Stimulated activated CD4-positive, alpha-beta T cell treated with anti-CD3 and anti-CD28 coated beads, Interleukin-12 subunit alpha, Interleukin-12 subunit beta, amount 100 ng/mL, for 4 hours (primary cell): ENCODE measurements at places on chromosomes 6 and 20.

DNA sequence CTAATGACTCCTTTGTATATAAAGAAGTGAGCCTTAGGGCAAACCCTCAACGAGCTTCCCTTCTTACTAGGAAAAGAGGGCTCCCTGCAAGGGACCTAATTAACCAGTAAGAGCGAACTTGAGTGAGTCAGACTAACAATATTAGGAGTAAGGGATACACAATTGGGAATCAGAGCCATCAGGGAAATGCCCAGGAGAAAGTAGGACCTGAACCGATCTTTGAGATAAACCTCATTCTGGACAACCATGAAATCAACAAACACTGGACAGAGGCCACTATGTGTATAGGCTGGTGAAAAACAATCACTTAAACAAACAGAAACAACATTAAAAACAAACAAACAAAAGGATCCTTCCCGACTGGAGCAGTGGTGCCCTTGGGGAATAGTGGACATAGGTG is 120.8 kb downstream of the EDN1 start:
- DNase-seq = no peak

DNA sequence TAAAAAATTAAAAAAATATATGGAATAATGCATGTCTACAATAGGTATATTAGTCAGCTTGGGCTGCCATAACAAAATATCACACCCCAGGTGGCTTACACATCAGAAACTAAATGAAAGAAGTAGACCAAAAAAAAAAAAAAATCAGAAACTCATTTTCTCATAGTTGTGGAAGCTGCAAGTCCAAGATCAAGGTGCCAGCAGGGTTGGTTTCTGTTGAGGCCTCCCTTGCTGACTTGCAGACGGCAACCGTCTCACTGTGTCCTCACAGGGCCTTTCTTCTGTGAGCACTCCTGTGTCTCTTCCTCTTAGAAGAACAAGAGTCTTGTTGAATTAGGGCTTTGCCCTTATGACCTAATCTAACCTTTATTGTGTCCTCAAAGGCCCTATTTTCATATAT is 11.4 kb upstream of the GDAP1L1 start:
- DNase-seq = no peak

GRCh38 chr20:62012631-62013030 is 53.0 kb downstream of the TAF4 start:
- no peak for DNase-seq

GRCh38 chr20:62230276-62230675 is 8.0 kb upstream of the OSBPL2 start:
- no peak for DNase-seq

DNA sequence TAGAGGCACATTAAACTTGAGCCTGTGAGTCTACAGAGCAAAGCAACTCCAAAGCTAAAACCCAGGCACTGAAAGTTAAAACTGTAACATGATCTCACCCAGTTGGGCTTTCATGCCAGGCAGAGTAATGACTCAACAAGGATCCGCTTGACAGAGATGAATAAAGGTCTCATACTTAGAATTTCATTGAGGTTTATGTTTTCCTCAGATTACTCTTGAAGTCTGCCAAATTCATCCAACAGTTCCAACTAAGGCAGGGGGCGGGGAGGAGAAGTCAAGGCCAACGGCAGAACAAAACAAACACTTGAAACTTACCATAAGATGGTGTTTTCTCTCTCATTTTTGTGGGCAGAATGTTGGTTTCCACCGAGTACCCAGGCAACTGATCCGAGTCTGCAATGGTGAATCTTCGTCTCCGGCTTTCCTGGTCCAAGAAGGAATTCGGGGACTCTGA is 54.0 kb upstream of the IPCEF1 start:
- no peak for DNase-seq

GRCh38 chr6:90978046-90978445 is 391.2 kb upstream of the MAP3K7 start:
- no peak for DNase-seq

DNA sequence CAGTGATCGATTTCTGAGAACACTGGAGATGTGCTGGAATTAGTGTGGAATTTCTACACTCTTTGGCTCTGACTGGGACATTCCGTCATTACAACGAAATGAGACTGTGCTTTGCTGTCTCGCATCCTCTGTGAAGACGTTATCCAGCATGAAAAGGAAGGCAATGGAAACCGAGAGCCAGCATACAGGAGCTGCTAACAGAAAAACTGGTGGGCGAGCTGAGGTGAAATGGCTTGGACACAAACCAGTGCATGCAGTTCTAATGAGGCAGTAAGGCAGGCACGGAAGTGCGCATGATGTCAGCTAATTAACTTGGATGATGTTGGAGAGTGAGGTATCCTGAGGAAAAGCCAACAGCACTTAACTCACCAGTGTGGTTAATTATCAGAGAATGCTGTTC is 202.8 kb upstream of the AGPAT4 start:
- DNase-seq = no peak

DNA sequence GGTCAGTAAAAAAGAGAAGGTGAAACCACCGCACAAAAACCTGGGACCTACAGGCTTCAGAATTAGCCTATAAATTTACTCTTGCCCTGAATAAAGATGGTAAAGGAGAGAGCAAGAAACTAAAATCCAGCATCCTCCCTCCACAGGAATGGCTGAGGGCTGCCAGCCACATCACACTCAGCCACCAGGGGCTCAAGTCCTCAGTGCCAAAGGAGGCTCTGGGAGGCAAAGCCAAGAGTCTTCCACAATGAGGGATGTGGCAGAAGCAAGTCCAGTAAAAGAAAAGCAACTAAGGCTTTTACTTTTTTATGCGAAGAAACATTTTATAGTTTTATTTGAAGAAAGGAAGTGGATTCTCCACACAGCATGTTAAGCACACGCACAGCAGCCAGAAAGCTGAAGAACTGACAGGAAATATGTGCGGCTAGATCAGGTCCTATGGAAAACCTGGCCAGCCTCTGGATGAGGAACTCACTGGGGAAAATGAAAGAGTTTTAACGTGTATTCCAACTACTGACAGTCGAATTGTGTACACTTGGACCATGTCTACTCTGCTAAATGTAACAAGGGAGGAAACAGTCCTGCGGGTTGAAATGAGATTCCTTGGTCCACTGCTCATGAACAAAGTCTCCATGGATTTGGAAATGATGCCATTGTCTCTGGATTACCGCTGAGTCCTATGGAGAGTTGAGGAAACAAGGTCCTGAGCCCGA is 219.4 kb upstream of the SSTR4 start:
- no peak for DNase-seq

- no peak for DNase-seq
Measured at GRCh38 chr6:134293659-134294161, 24.2 kb downstream of the SGK1 start.

DNA sequence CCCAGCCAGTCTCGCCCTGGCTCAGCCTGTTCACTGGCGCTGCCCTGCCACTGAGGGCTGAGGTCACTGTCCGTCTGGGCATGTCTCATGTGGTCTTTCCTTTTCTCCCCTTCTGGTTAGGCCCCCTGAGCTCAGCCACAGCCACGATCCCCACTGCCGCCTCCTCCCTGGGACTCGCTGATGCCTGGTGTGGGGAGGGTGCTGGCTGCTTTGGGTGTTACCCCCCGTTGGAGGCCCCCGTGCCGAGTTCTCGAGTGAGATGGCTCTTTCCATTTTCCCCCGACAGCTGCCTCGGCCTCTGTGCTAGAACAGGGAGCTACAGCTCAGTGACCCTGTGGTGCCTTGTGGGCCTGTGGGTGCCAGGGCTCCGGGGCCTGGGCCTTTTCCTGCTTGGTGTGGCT is 14.9 kb upstream of the TCFL5 start:
- DNase-seq = no peak

DNA sequence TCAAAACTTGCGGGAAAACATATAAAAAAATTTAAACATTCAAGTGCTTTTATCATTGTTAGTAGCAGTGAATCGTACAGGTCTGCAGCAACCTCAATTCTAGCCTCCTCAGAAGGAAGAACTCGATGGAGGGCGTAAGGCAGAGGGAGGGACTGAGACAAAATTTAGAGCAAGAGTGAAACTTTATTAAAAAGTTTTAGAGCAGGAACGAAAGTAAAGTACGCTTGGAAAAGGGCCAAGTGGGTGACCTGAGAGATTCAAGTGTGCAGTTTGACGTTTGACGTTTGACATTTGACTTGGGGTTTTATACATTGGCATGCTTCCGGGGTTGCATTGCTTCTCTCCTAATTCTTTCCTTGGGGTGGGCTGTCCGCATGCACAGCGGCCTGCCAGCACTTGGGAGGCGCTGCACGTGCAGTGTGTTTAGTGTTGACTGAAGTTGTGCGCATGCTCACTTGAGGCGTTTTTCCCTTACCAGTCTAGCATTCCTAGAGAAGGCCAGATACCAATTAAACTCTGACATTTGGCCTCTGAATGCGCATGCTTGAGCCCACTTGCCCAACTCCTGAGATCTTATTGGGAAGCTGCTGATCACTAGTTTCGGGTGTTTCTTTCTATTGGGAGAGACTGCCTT is 82.6 kb downstream of the TBX18 start:
- DNase-seq = no peak

DNA sequence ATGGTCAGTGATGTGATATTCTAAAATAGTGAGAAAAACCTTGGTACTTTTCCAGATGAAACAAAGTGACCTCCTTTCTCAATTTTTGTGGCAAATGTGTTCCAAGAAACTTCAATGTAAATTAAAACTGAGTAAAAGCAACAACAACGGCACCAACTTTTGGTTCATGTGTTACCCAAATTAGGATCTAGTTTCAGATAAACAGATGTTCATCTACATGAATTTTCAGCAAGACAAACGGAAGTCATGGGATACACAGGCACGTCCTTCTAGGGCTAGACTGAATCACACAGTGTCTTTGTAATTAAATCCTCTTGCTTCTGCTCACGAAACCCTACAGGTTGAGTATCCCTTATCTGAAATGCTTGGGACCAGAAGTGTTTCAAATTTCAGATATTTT is 915.2 kb downstream of the TFAP2A start:
- no peak for DNase-seq

GRCh38 chr6:110520992-110521543 is 44.7 kb upstream of the SLC22A16 start:
- DNase-seq = no peak

- no peak for DNase-seq
Measured at GRCh38 chr6:2913621-2914317, 10.7 kb upstream of the SERPINB9 start.

DNA sequence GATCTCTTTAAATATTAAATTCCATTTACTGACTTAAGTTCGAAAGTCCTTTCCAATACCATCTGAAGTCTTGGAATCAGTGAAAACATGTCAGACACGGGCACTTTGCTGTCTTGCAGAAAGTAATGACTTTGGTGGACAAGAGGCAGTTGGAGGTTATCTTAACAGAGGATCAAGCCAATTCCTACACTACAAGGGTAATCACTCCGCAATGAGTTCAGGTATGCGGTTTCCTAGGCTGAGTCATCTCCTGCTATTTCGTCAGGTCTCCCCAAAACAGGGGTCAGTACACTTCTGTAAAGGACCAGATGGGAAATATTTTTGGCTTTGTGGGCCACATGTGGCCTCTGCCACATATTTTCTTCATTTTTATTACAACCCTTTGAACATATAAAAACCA is 656.6 kb downstream of the KIF16B start:
- DNase-seq = no peak

DNA sequence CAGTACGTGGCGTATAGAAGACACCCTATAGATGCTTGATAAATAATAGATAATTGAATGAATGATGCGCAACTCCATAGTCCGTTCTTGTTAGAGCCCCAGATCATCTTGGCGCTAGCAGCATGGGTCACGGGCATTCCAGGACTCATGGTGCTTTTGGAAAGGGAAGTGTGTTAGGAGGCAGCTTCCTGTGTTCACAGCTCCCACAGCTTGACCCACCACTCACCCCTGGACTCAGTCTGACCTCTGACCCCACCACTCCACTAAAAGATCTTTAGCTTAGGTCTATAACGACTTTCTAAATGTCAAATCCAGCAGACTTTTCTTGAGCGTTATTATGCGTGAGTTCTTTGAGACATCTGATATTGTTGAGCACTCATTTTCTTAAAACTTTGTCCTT is 35.8 kb upstream of the KIF16B start:
- DNase-seq = no peak

DNA sequence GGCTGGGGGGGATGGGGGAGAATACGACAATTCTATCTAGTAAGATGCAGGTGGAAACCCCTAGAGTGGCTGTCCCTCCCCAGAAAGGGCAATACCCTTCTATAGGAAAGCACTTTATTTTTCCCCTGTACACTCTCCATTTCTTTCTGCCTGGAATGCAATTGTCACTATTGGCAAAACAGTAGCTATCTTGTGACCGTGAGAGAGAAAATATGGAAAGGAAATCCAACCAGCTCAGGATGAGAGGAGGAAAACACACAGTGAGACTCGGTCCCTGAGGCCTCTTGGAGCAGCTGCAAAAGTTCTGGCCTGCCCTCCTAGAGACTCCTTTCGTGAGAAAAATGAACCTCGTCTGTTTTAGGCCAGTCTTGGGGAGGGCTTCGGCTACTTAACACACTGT is 43.4 kb downstream of the FAM50B start:
- DNase-seq = no peak

- no peak for DNase-seq
Measured at GRCh38 chr6:151389618-151390275, 1.6 kb downstream of the ZBTB2 start.

- no peak for DNase-seq
Measured at GRCh38 chr20:35293303-35294292, 1.4 kb upstream of the FAM83C start.

GRCh38 chr6:75171567-75171966 is 34.3 kb downstream of the COL12A1 start:
- no peak for DNase-seq

DNA sequence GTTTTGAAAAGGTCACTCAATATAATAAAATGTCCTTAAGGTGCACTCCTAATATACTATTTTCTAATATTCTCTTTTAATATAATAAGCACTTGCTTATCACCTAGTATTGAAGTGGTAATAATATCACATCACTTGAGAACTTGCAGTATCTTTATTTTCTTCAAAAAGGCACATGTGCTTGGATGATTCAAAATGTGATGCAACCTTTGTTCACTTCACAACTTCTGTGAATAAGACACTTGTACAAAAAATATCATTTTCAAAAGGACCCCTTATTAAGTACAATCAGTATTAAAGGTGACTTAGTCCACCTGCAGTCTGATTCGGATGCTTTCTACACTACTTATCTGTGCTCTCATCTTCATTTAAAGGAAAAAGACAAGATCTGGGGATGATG is 3.4 kb downstream of the PRELID3B start:
- no peak for DNase-seq

DNA sequence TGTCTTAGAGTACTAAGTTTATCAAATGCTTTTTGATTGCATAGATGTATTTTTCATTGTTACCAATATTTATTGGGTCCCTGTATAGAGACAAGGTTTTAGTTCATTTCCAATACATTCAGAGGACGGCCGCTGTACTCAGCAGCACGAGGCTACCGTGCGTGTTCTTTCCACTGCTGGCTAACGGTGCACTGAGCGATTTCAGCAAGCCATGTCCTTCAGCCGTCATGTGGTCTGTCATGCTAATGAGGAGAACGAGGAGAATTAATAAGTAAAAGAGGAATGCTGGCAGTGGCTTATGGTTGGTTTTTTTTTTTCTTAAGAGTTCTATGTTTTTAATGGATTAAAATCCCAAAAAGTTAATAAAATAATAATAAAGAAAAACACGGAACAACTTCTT is 253.6 kb downstream of the ARID1B start:
- no peak for DNase-seq

- no peak for DNase-seq
Measured at GRCh38 chr20:48603116-48603818, 224.5 kb downstream of the PREX1 start.

- no peak for DNase-seq
Measured at GRCh38 chr6:5036269-5036668, 32.4 kb upstream of the RPP40 start.

- no peak for DNase-seq
Measured at GRCh38 chr6:112258642-112259336, 4.4 kb upstream of the LAMA4 start.

- DNase-seq = no peak
Measured at GRCh38 chr6:144165784-144166183, 15.5 kb downstream of the STX11 start.
